ENCODE measurements at places on chromosomes 1 and 21. TPM values are rescaled to one million over a fixed set of nuclear protein-coding genes. Genes with fewer than 3 reads are reported as not detected.

DNA sequence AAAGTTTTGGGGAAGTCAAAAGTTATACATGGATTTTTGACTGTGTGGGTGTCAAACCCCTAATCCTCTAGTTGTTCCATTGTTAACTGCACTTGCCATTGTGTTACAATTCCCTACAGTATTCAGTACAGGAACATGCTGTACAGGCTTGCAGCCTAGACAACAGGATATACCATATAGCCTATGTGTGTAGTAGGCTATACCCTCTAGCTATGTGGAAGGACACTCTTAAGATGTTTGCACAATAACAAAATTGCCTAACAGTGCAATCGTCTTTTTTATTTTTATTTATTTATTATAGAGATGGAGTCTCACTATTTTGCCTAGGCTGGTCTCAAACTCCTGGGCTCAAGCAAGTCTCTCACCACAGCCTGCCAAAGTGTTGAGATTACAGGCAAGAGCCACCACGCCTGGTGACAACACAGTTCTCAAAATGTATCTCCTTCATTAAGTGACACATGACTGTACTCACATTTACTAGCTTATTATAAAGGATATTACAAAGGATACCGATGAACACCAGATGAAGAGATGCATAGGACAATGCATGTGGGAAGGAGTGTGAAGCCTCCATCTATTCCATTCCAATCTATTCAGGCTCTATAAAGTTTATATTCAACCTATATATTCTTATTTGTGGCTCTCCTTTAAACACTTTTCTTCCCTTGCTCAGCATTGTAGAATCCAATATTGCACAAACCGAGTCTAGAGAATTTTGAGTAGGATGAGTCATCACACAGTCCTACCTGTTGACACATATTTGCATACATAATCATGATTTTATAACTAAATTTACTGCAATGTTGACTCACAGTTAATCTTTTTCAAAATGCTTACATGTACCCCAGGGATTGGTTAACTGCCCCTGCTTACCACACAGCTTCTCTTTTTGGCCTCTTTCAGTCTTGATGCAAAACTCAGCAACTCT is 28.4 kb upstream of the CEP350 start:
- DNase-seq = no peak

- DNase-seq = no peak
Measured at GRCh38 chr1:160744852-160745520, 5.9 kb downstream of the SLAMF7 start.

- DNase-seq = no peak
Measured at GRCh38 chr21:28540514-28540913, 452.2 kb downstream of the LTN1 start.

DNA sequence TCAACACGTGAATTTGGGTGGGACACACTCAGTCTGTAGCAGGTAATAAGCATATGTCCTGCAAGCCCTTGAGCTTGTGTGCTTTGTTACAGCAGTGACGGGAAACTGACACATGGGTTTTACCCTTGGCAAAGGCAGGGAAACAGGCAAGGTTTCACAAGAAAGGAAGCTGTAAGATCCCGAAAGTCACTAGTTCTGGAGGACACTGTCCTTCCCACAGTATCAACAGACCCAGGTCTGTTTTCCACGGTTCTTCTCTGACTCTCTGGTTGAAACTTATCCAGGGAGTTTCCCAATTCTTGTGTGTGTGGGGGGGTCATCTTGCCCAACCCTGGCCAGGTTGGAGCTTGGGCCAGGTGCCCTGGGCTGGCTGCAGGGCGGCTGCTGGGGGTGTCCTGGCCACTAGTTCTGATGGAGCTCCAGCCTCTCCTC is 29.3 kb upstream of the ZBTB21 start:
- DNase-seq = no peak

The S100B gene
- polyA plus RNA-seq = 5.6 TPM

The C4BPA gene
- polyA plus RNA-seq = 0.69 TPM

DNA sequence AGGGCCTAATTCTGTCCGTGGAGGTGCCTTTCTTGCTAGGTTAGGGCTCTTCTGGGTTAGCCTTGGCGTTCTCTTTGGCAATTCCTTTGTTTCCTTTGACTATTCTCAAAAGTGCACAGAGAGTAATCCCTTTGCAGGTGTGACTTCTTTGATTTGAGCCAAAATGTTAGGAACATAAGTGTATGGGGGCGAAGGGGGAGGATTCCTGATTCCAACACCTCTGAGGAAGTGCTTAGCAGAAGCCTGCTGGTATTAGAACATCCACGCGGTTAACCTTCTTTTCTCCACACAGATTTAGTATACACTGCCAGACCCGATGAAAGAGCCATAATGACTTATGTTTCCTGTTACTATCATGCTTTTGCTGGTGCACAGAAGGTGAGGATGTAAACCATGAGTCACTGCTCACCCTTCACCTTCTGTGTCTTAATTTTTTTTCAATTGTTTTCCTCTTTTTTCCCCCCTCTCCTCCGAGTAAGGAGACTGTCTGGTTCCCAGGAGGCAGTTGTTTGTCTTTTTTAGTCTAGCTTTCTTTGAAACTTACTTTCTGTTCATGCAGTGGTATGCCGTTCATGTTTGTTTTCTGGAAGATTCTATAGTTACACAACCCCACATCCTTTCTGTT is 48.0 kb downstream of the ACTN2 start:
- no peak for DNase-seq

Data from right renal pelvis (tissue), 4 donors.